Naive thymus-derived CD4-positive, alpha-beta T cell (primary cell): ENCODE measurements at places on chromosomes 4 and X. TPM values are rescaled to one million over a fixed set of nuclear protein-coding genes. Genes with fewer than 3 reads are reported as not detected.

The TRIM60 gene
- polyA plus RNA-seq: not detected

The HTR2C gene
- not detected for polyA plus RNA-seq

The CRMP1 gene
- not detected for polyA plus RNA-seq

The NDNF gene
- polyA plus RNA-seq: not detected

The HSFX2 gene
- not detected for polyA plus RNA-seq

The PF4V1 gene
- polyA plus RNA-seq: not detected

The ARMCX1 gene
- polyA plus RNA-seq: 3.2 TPM

The CFAP47 gene
- not detected for polyA plus RNA-seq

The MED14 gene
- polyA plus RNA-seq: 6.9 TPM

The UGT8 gene
- not detected for polyA plus RNA-seq

The MAPK10 gene
- not detected for polyA plus RNA-seq

The ATOH1 gene
- polyA plus RNA-seq: not detected

The MAGEA1 gene
- polyA plus RNA-seq: not detected

The FREM3 gene
- polyA plus RNA-seq: not detected

The UBE2K gene
- polyA plus RNA-seq: 49.3 TPM

The DSPP gene
- polyA plus RNA-seq: not detected

The MND1 gene
- 0.75 TPM for polyA plus RNA-seq

The RBMX2 gene
- 25.0 TPM for polyA plus RNA-seq

The SULT1B1 gene
- 13.2 TPM for polyA plus RNA-seq

The EREG gene
- not detected for polyA plus RNA-seq

The PGRMC1 gene
- 18.4 TPM for polyA plus RNA-seq

The PRPS1 gene
- polyA plus RNA-seq: 54.7 TPM

The GLRA2 gene
- not detected for polyA plus RNA-seq

The STOX2 gene
- polyA plus RNA-seq: not detected

The SATL1 gene
- polyA plus RNA-seq: not detected

The CCDC149 gene
- polyA plus RNA-seq: not detected

The AVPR2 gene
- not detected for polyA plus RNA-seq

The PPARGC1A gene
- not detected for polyA plus RNA-seq

The TBC1D1 gene
- 19.4 TPM for polyA plus RNA-seq

The GAGE12E gene
- polyA plus RNA-seq: not detected

The PDS5A gene
- 48.4 TPM for polyA plus RNA-seq

The GNRHR gene
- not detected for polyA plus RNA-seq

The AKAP4 gene
- polyA plus RNA-seq: not detected

The TCP11X2 gene
- not detected for polyA plus RNA-seq

The BTK gene
- polyA plus RNA-seq: 0.06 TPM

The SLC7A11 gene
- not detected for polyA plus RNA-seq

The FRMPD4 gene
- polyA plus RNA-seq: not detected

The RNF212 gene
- polyA plus RNA-seq: 5.8 TPM

The XAGE5 gene
- not detected for polyA plus RNA-seq

The ADGRL3 gene
- not detected for polyA plus RNA-seq
